Activated naive CD4-positive, alpha-beta T cell treated with anti-CD3 and anti-CD28 coated beads, Interleukin-2, amount 50 U/mL, for 72 hours (primary cell): ENCODE measurements at places on chromosomes 5 and 9. TPM values are rescaled to one million over a fixed set of nuclear protein-coding genes. Genes with fewer than 3 reads are reported as not detected.

SMIM27 gene
- total RNA-seq, result 19.5 TPM

DNA sequence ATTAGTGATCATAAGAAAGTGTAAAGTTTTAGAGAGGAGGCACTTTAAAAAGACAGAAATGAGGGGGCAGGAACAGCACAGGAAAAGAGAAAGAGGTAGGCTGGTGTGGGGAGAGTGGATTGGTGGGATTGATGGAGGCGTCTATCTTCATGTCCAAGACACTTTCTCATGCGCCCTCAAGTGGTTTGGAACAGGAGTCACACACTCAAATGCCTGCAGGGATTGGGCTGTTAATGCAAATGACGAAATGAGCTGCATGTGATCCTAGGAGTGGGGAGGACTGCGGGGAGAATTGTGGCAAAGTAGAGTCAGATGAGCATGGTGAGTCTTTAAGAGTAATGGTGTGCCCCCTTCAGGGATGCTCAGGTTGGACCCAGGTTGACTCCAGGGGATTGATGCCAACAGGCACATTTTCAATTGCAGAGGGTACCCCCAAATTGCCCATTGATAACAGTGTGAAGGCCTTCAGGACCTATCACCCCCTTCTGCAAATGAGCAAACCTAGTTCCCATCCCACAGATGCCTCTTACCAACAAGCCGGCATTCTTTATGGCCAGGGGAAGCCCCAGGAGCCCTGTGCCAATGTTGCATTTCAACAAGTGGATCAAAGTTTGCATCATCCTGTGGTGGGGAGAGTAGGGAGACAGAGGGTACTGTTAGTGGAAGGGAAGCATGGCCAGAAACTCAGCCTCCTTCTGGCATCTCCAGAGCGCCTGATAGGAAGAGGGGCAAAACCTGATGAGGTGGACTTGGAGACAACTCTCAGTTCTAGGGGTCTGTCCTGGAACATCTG lies 5.3 kb downstream of the SLC36A3 start:
- no peak for DNase-seq

- DNase-seq, result no peak
These were observed 2.7 kb downstream of the UBAC1 start for GRCh38 chr9:135958485-135958884.

DNA sequence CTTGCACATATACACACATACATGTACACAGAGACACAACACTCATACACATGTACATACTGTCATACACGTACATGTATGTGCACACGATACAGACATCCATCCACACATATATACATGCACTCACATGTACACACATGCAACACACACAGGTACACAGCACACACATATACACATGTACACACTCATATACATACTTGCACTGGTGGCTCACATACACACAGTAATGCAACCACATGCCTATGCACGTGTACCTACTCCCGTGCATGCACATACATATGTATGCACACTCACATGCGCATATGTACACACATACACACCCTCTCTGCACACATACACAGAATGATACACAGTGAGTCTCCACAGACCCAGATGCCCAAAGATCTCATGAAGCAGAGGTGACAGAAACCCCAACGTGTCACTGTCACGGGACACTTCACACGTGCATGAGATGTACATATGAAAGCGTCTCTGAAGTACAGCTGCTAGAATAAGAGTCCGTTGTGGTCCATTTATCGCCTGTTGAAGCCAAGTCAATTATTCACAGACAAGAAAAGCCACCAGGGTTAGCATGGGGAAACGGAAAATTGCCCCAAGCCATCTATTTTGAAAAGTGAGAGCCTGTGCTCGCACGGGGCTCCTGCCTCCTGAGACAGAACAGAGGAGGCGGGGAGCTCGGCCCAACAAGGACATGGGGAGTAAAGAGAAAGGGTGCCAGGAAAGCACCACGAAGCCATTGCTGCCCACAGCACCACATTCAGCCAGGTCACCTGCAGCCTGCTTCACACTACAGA lies 24.9 kb downstream of the LPCAT1 start:
- DNase-seq, result no peak
